ENCODE measurements at places on chromosomes 6 and 20.

GRCh38 chr6:88538130-88538706 is 372.1 kb upstream of the CNR1 start:
- no peak for DNase-seq

GRCh38 chr6:39059496-39060310 is 11.1 kb downstream of the GLP1R start:
- DNase-seq: no peak

DNA sequence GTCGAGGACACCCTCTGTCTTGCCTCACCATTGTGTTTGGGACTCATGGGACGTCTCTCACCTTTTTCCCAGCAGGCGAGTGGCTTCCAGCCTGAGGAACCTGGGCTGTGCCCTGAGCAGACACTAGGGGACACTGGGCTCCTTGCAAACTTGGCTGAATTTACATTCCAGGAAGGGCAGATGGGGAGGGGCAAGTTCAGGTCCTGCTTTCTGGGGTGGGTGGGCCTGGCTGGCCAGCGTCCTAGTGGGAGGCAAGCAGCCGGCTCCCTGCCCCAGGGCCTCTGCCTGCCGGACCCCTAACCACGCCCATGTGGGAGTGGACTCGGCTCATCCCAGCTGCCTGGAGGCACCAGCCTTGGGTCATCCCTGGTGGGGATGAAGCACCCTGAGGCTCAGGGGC is 48.2 kb upstream of the MLN start:
- peak; percentile 18 for DNase-seq

DNA sequence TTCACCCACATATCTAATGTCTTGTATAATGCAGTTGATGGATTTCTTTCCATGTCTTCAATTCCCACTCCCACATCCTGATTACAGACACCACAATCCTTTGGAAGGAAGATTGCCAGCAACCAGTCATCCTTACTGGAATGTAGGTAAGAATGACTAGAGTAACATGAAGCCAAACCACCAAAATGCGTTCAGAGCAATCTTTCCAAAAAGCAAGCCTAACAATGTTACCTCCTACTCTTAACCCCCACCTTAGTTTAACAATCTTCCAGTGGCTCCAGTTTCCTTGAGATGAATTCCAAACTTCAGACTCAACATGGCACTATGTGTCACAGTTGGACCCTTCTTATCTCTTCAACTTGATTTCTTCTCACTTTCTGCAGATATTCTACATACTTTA is 685.6 kb downstream of the DOK5 start:
- DNase-seq: no peak

- DNase-seq: no peak
Measured at GRCh38 chr20:13291157-13291556, 70.1 kb downstream of the ISM1 start.

DNA sequence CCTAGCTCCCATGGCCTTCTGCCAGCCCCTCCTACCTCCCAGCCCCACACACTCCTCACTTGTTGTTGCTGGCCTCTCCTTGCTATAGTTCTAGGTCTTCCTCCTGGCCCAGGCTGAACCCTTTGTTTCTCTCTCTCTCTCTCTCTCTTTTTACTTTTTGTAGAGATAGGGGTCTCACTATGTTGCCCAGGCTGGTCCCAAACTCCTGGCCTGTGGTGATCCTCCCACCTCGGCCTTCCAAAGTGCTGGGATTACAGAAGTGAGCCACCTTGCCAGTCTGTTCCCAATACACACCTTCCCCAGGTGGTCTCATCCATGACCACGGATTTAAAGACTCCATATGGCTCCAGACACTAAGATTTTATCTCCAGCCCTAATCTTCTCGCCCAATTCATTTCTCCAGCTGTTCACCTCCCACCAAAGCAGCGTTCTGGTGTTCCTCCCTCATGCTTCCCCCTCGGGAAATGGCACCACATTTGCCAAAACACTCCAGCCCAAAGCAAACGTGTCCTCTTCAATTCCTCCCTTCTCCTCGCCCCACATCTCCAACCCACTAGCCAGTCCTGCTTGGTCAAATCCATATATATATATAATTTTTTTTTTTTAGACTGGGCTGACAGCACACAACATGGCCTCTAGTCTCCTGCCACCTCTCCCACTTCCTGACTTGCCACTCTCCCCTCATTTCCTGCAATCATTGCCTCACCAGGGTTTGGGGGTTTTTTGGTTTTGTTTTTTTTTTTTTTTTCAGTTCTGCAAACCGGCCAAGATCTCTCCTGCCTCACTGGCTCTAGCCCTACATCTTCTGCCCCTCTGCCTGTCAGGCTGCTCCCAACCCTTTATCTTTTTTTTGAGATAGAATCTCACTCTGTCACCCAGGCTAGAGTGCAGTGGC is 104.4 kb downstream of the NCR2 start:
- no peak for DNase-seq

DNA sequence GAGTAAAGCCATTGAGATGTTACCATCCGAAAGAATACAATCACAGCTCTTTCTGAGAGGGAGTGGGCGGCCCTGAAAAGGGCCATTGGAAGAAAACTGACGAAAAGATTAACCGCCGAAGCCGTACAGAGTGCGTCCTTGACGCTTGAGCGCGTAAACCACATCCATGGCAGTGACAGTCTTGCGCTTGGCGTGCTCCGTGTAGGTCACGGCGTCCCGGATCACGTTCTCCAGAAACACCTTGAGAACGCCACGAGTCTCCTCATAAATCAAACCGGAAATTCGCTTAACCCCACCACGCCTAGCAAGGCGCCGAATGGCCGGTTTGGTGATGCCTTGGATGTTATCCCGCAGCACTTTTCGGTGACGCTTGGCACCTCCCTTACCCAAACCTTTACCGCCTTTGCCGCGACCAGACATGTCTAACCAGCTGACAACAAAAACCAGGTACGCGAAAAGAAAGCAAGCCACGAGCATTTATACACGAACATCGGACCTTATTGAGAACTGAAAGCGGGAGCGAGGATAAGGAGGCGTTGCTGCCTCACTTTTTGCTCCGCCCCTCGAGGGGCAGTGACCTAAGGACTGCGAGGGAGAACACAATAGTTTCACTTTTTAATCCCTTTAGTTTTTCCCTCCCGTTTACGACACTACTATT is 60.3 kb upstream of the HFE start:
- DNase-seq: peak; percentile 84

GRCh38 chr6:134166511-134167261 is 114.3 kb upstream of the SLC2A12 start:
- no peak for DNase-seq

DNA sequence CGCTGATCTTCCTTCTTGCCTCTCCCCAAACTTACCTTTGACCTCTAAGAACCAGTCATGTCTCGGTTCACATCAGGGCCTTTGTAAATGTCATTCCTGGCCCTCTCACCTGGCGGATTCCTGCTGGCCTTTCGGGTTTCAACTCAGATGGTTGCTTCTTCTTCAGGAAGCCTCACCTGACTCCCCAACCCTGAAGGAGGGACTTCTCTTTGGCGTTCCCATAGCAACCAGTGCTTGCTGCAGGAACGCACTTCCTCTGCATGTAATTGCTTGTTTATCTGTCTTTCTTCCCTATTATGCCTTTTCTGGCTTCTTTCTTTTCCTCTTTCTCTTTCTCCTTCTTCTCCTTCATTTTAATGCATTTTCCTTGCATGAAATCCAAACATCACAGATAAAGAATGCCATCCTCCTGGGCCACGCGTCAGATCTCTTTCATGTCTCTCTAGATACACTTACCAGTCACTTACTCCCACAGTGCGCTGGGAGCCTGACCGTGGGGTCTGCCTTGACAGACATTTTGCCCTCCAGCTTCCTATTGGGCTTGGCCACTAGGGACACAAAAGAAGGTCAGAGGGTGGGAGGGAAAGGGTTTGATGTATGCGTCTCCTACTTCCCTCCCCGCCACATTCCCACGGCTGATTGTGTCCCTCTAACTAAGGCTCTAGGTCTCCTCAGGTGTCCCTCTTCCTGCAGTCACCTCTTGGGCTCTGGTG is 295.7 kb upstream of the TSHZ2 start:
- no peak for DNase-seq

DNA sequence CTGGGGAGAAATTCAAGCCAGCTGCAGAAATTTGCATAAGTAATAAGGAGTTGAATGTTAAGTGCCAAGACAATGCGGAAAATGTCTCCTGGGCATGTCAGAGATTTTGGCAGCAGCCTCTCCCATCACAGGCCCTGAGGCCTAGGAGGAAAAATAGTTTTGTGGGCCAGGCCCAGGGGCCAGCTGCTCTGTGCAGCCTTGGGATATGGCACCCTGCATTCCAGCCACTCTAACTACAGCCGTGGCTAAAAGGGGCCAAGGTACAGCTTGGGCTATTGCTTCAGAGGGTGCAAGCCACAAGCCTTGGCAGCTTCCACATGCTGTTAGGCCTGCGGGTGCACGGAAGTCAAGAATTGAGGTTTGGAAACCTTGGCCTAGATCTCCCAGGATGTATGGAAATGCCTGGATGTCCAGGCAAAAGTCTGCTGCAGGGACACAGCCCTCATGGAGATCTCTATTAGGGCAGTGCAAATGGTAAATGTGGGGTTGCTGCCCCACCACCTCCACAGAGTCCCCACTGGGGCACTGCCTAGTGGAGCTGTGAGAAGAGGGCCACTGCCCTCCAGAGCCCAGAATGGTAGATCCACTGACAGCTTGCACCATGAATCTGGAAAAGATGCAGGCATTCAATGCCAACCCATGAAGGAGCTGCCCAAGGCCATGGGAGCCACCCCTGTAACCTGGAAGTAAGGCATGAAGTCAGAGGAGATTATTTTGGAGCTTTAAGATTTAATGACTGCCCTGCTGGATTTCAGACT is 126.5 kb downstream of the DTNBP1 start:
- DNase-seq: no peak

- no peak for DNase-seq
Measured at GRCh38 chr20:24956001-24956841, 7.2 kb downstream of the CST7 start.

DNA sequence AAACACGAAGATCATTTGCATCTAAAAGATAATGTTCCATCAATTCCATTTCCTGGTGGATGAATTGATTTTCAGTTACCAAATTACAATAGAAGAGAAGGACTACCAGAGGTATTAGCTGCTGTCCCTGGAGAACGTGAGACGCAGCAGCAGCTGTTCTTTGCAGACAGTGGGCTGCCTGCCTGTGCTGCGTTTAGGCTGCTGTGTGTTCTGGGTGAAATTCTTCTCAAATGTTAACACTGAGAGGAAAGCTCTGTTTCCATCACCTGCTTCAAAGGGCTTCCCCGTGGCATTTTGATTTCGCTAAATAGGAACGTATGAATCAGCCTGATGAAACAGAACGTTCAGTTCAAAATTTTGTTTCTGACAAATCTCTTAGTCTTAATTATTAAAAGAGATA is 362.2 kb downstream of the C6orf118 start:
- no peak for DNase-seq

DNA sequence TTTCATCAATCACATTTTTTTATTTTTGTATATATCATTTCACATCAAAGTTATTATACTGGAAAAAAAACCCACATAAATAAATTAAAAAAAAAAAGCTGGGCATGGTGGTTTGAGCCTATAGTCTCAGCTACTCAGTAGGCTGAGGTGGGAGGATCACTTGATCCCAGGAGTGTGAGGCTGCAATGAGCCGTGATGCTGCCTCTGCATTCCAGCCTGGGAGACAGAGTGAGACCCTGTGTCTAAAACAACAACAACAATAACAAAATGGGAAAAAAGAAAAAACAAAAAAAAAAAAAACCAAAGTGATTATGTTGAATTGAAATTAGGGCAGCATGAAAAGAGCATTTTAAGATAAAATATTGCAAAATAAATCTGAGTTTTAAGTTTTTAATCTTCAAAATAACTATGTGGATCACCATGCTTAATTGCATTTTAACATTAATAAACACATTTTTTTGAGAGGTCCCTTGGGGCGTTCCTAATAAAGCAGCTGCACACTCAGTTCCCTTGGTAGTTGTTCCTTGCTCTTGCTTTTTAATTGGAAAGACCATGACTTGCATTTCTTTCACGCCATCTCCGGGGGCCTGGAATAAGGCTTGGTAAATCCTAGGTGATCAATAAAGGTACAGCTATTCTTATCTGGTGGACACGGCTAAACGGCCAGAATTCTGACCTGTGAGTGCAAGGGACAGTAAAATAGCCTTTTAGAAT is 15.1 kb downstream of the NOX3 start:
- no peak for DNase-seq

DNA sequence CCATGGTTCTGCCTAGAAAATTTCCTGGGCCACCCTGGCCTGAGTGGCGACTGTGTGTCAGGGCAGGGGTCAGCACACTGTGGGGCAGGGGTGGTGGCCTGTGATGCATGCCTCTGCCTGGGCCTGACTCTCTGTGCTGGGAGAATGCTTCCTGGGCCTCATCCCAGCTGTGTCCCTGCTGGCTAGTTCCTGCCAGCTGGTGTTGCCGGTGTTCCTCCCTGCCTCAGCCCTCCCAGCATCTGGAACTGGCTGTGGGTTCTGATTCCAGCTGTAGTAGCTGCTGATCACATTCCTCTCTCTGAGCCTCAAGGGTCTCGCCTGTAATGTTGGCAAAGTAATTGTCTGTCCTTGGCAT is 101.5 kb downstream of the SYCP2 start:
- DNase-seq: no peak

- no peak for DNase-seq
Measured at GRCh38 chr20:19095762-19096161, 116.7 kb upstream of the SLC24A3 start.

DNA sequence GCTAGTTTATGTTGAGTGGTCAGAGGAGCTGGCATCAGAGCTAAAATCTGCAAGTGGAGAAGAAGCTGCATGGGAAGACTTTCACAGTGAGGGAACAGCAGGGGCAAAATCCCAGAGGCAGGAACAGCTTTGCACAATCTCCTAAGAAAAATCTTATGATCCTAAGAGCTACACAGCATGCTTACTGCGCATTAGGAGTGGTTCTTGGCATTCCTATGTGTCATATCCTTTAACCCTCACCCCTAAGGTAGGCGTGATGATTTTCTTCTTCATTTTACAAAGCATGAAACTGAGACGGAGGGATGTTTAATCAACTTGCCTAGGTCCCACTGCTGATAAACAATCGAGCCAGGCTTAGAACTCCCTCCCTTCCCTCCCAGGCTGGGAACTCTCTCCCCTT is 313.6 kb upstream of the SULF2 start:
- DNase-seq: no peak

DNA sequence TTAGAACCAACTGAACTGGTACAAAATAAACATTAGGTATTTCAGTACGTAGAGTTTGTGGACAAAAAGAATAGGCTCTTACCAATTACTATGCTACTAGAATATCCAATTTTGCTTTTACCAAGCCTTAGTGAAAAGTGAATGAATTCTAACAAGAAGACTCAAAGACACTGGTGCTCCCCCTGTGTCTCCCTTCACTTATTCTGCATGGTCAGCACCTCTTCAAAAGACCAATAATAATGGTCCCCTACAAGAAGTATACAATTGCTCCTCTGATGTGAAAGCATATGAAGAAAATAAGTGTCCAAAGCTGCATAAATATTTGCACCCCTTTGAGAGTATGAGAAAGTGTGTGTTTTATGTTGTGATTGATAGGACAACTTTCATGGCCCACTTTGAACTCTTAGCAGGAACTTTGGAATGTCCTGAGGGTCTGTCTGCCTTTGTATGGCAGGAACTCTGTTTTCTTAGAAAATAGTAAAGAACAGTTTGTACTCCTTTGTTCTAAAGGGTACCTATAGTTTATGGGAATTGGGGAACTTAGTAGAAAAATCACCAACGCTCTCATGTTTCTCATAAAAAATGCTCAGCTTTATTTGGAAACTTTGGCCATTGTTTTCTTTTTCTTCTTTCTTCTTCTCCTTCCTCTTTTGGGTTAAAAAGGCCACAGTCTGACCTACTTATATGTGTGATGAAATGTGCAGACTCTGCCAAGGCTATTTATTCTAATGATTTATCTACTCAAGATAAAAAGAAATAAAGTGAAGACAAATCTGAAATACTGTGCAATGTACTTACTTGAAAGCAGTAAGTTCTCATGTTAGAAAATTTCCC is 352.4 kb downstream of the LAMA2 start:
- no peak for DNase-seq

- DNase-seq: no peak
Measured at GRCh38 chr6:154134471-154135147, 95.6 kb downstream of the OPRM1 start.

All from activated CD4-positive, alpha-beta T cell treated with anti-CD3 and anti-CD28 coated beads, Interleukin-2, amount 50 U/mL, for 1 hour (primary cell).